T follicular helper cell (primary cell): ENCODE measurements at places on chromosomes 13 and 19.

DNA sequence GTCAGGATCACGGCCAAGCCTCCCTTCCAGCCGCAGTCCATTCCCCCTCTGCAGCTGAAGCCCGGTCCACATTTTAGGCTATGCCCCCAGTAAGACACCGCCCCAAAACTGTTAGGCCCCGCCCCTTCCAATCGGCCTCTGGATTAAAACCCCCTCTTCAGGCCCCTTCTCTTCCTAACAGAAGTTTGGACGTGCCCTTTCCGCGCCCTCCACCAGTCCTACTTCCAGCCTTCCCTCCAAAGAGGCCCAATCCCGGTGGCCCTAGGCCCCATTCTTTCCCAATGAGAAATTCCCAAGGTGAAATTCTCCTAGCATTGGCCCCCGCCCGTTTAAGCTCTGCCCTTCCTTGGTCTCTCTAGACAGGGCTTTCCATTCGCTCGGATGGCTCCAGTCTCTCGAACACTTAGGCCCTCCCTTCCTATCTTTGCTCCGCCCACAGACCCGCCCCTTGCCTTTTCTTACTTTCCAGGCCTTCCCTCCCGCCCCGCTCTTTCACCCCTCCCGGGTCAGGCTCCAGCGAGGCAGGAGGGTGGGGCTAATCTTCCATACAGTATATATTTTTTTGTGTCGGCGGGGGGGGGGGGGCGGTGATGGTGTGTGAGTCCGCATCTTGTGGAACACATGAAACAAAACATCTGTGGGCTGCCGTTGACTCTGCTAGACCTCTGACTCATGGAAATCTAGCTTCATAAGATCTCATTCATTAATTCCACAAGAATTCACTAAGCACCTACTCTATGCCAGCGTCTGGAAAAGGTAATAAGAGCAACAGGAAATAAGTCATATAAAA, 13.6 kb downstream of the LTBP4 start:
- DNase-seq = peak; percentile 78

DNA sequence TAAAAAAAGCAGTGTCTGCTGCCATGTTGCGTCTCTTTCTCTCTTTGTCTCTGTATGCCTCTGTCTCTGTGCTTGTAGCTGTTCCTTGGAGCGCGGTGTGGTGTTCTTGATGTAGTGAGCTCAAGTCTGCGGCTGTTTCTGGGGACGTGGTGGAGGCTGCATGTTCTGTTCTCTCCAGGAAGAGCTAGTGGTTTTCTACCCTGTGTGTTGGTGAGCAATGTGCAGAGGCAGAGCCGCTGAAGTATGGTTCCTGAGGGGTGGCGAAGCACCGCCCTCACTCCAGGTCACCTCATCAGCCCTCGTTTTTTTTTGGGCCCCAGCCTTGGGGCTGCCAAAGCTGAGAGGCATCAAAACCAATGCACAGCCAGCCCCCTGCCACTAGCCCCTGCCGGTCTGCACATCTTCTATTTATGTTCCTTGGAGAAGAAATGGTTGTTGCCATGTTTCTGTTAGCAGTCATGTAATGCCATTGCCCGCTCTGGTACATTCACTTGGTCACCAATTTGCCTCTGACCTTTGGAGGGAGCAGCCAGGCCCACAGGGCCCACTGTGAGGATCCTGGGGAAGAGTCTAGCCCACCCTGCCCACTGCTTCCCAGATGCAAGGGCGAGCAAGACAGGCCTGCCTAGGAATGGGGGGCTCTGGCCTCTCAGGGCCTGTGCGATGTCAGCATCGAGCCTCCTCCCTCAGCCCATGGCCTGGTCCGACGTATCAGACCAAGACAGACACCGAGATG, 7.2 kb downstream of the HNRNPL start:
- peak; percentile 51 for DNase-seq

- no peak for DNase-seq
Measured at GRCh38 chr19:13817615-13818371, 22.6 kb downstream of the ZSWIM4 start.

- no peak for DNase-seq
Measured at GRCh38 chr13:90686442-90686841, 661.0 kb upstream of the MIR17HG start.

DNA sequence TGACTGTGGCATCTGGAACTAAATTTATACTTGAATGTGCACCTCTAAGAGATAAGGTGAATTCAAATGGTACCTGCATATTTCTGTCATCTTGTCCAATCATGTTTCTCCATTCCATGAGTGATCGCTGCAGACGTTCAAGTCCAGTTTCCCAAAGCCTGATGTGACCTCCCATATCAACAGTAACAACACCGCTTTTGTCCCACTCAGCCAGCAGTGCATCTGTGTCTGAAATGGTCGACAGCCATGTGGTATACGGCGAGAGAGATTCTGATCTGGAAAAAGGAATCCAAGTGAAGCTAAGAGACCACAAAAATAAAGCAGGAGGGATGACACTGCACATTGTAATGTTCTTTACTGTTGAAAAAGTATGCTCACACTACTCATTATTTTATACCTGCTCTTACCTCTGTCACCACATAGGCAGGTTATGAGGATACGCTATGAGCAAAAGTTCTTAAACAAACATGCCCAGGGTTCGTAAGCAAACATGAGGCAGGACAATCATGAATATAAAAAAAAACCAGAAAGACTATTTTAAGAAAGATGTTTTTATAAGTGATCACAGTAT, 213.6 kb downstream of the RGCC start:
- DNase-seq = no peak

- DNase-seq = no peak
Measured at GRCh38 chr19:13104360-13104847, 1.7 kb upstream of the LYL1 start.

GRCh38 chr13:42876270-42876714, 94.9 kb downstream of the FAM216B start:
- DNase-seq = no peak

- no peak for DNase-seq
Measured at GRCh38 chr19:741506-742131, 9.3 kb upstream of the MISP start.
